ENCODE measurements at places on chromosomes 13 and 19. TPM values are rescaled to one million over a fixed set of nuclear protein-coding genes. Genes with fewer than 3 reads are reported as not detected.

DNA sequence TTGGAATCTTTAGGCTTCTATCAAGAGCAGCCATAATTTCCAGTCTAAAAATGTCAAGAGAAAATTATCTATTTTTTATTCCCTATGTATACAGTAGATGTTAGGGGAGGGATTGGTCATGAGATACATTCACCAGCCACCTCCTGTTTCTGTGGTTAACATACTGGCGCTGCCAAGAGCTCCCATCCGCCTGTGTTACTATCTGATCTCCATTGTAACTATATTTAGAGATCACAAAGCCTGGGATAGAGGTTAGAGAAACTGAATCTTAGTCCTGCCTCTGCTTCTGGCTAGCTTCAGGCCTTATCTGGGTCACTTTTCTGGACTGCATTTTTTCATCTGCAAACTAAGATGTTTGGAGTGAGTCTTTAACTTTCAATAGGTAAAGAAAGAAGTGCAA is 46.3 kb downstream of the POLR1D start:
- no peak for DNase-seq

DNA sequence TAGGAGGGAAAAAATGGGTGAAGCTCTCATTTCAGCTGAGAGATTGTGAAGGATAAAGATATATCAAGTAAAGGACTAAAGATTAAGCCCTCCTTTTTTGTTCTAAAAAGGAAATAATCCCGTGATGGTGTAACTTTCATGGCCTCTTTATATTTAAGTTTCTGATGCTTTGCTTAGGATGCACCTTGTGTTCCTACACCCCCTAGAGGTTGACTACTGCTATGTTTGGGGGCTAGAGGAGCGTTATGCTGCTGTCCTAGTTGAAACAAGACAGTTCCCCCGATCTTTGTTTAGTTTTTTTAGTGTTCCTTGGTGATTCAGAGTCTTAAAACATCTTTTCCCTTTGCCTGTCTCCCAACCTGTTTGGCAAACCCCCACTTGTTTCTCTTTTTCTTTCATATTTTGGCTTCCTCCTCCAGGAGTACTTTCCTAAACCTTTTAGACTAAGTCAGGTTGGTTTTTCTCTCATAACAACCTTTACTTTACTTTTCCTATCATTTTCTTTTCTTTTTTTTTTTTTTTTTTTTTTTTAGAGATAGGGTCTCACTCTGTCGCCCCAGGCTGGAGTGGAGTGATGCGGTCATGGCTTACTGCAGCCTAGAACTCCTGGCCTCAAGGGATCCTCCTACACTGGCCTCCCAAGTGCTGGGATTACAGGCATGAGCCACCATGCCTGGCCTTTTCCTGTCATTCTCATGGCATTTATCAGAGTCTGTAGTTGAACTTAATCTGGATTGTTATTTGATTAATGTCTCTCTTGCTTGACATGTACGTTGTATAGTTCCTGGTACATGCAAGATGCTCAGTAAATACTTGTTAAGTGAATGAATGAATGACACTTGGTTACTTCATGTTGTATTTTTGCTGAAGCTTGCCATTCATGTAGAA is 2.8 kb downstream of the UBA2 start:
- peak; percentile 45 for DNase-seq

DNA sequence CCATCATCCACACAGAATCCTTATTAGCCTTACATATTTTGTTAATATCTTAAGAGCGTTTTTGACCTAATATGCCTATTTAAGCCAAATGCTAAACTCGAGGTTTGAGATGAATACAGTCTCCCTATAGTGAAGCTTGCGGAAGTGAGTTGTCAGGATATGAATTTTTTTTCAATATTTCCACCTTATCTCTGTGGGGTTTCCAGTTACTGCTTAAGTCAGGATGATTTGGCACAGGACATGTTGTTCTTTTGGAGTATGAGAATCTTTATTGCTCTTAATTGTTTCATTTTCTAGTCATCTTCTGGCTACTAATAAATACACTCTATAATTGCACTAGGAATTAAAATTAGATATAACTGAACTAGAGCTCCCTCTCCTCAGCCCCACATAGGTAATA is 44.2 kb upstream of the GPC6 start:
- DNase-seq, result no peak

TNNT1 gene
- total RNA-seq, result 2.4 TPM

All from frontal cortex (tissue), 4 donors.